ENCODE measurements at places on chromosomes 1 and 21.
A peak's percentile ranks its signal among the peaks of the same experiment; 100 is the strongest.

DNA sequence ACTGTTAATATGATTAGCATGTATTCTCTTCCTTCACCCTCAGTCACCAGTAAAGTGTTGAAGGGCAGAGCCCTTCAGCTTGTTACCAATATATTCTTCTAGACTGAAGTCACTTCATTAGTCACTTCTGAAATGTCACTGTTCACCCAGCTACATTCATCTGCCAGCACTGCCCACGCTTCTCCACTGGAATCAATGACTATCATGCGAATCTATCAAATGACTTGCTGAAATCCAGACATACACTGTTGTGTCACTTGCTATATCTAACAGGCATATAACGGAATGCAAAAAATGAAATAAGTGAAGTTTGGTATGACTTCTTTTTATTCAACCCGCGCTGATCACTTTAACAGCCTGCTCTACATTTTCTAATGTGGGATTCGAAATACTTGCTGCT, 16.1 kb downstream of the FH start:
- no peak for DNase-seq

DNA sequence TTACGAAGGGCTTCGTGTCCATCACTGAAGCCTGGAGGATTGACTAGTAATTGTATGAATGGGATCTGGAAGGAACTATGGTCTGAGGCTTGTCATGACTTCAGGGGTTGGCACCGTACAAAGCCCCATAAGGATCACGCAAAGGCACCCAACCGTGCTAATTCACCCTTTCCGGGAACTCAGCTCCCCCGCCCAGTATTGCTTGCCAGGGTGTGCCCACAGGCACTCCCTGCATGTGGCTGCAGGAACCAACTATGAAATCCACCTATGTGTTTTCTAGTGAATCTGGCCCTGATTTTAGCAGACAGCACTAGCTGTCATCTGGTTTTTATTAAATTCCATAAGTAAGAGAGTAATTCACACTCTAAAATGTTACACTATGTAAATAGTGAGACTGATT, 139.2 kb downstream of the TM2D1 start:
- no peak for DNase-seq

GRCh38 chr1:53501065-53502005, 42.1 kb downstream of the DMRTB1 start:
- DNase-seq: no peak

GRCh38 chr1:2529784-2530512, at the start of gene HES5:
Gene HES5 (minus strand): TSS chr1:2530263. CDS start chr1:2530164, 99 bp downstream.
- peak; percentile 59 for DNase-seq

DNA sequence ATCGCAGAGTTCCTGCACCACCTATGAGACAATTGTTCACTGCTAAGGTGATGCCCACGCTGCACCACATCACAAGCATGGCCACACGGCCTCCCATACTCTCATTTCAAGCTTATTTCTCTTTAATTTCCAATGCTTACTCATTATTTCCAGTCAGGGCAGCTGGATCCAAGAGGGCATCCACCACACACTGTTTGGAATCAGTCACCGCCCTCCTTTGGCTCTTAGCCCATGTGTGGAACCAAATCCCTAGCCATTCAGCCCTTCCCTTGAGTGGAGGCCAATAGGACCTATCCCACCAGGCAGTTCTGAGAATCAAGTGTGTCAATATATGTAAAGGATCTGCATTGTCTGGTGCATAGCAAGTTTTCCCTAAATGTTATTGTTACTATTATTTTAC, 26.3 kb upstream of the PALMD start:
- no peak for DNase-seq

GRCh38 chr1:220007438-220007837, 38.9 kb downstream of the EPRS1 start:
- DNase-seq: no peak

DNA sequence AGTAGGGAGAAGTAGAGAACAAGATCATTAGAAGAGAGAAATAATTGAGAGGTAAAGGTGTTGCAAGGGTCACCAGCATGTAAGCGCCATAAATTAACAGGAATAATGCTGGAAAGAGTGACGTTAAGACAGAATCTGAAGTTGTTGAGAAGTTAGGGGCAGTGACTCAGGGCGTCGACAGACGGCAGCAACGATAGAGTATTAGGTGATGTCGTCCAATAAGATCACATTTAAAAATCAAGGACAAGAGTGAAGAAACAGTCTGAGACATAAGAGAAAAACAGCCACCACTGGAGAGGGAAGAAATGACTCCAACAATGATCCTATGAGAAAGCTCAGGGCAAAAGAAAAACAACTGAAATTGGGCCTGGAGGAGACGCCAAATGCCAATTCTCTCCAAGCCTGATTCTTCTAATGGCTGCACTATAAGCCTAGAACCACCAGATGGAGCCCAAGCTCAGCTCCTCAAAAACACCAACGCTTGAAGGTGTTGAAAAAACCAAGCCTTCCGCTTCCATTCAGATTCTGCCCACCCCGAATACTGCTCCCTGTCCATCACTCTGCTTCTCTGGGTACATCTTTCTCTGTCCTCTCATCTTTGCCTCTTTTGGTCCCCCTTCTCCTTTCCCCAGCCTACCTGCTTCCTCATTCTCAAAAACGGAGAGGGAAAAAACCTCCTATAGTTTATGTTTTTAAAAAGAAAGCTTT, 70.0 kb downstream of the LUZP1 start:
- DNase-seq: peak; percentile 52

- DNase-seq: no peak
These were observed 71.8 kb upstream of the CNN3 start for GRCh38 chr1:94998748-94999147.

GRCh38 chr1:210598135-210598652, 269.5 kb downstream of the HHAT start:
- no peak for DNase-seq

- DNase-seq: no peak
These were observed 51.3 kb downstream of the PTGS2 start for GRCh38 chr1:186628910-186629309.

DNA sequence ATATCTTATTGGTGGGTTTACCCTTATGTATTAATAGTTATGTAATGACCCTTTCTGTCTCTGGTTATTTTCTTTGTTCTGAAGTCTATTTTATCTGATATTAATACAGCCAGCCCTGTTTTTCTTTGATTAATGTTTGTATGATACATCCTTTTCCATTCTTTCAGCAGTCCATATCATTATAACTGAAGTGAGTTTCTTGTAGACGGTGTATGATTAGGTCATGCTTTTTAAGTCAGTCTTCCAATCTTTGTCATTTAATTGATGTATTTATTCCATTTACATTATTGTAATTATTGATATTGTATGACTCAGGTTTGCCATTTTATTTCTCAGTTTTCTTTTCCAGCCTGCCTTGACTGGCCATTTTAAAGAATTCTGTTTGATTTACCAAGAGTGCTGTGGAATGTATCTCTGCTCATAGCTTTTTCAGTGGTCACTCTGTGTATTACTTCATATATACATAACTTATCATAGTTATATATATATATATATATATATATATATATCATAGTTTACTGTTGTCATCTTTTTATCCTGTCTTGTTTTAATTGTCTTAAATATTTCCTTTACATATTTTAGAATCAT, 10.5 kb downstream of the RAB4A start:
- no peak for DNase-seq

- no peak for DNase-seq
These were observed 21.1 kb downstream of the C2CD2 start for GRCh38 chr21:41932576-41933312.

DNA sequence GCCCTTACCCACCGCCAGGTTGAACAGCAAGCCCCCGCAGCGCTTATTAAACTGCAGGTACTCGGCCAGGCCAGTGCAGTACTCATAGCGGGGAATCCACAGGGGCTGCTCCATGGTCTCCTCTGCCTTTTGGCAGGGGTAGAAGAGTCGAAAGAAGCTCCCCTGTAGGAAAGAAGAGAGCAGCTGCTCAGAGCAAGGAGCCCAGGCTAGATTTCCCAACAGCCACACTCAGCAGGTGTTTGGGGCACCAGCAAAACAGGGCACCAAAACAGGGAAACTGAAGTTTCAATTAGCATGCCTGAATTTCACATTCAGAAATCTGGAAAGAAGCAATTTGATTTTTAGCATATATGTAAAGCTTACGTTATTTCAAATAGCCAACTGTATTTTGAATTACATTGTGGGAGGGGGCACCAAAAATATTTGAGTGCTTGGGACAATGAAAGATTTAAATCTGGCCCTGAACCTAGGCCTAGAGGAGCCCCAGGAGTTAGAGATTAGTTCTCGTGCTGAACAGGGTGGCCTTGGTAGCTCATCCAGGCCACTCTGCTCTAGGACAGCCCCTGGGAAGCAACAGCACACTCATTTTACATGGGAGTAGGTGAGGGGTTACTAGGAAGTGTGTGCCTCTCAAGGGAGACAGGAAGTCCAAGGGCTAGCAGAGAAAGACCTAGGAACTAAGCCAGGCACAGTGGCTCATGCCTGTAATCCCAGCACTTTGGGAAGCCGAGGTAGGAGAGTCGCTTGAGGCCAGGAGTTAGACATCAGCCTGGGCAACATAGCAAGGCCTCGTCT, 8.2 kb downstream of the PAFAH2 start:
- DNase-seq: no peak
